Brain (organoid and tissue), 16 donors: ENCODE measurements at places on chromosomes 2 and 18.

- no peak for DNase-seq
These were observed 31.7 kb upstream of the DYNC1I2 start for GRCh38 chr2:171655586-171655985.

DNA sequence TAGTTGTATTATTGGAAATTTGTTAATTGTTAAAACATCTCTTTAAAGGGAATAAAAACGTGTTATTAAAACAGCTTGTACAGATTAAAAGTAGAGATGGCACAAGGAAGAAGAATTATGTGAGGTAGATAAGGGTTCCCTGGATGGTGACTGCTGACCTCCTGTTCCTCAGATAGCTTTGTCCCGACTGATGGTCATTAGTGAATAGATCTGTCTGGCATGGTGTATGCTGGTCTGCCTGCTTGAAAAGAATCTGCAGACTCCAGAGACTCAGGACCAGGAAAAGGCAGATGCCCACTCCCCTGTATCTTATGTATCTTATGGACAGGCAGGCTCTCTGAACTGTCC lies 5.6 kb upstream of the FARP2 start:
- no peak for DNase-seq

DNA sequence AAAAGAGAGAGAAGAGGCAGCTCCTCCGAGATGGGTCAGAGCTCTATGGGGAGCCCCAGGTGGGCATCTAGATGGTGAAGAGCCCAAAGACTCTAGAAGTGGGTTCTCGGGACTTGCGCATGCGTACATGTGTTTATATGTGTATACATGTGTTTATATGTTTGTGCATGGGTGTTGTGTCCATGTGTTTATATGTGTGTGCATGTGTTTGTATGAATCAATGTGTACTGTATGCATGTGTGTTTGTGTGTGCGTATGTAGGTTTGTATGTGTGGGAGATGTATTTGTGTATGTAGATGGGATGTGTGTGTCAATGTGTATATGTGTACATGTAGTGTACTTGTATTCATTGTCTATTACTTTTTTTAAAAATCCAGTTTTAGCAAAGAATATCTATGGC lies 25.6 kb downstream of the DNPEP start:
- no peak for DNase-seq

GRCh38 chr18:5964996-5965395 lies 69.7 kb upstream of the TMEM200C start:
- DNase-seq, result no peak

DNA sequence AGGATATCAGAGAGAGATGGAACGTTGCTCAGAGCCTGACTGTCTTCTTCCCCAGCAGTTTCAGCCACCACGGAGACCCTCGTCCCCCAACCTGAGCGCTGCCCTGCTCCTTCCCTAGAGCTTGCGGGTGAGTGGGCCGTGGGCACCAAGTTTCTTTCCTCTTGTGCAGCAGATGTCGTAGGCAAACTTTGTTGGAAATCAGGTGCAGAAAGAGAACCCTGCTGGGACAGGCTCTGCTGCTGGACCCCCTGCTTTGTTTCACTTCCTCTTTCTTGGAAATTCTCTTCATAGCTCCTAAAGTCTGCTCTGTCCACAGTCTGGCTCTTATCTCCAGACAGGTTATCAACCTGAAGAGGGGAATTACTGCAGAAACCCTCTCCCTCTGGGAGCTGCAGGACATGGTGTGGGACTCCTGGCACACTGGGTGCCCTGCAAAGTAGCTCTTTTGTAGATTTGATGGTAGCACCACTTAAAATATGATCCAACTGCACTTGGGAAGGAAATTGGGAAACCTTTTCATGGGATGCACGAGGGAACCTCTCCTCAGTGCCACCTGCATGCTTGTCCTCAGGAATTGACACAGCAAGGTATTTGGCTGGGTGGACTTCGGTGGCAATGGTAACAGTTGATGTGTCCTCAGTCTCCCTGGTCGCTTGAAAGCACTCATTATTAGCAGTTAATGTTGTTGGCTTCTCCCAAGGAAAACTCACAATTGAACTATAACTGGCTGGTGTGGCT lies 92.2 kb downstream of the ALPK2 start:
- DNase-seq, result no peak

GRCh38 chr2:233760043-233760442 lies at the start of gene UGT1A1:
Gene UGT1A1, plus strand, starts transcription at chr2:233760270. Its CDS starts 18 bp downstream, at chr2:233760288.
- no peak for DNase-seq

DNA sequence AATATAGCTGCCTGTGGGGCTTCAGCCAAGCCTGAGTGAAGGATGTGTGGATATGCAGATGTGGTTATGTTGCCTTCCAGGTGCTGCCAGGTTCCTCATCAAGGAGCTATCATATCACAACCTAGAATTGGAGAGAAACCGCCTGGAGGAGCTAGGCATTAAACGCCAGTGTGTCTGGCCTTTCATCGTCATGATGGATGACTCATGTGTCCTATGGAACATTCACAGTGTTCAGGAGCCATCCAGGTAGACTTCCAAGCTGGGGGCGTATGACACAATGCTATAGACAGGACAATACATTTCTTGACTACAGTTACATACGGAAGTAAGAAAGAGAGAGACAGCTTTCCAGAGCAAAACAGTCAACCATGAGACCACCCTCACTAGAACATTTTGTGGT lies 86.8 kb downstream of the ESCO1 start:
- DNase-seq, result no peak

- DNase-seq, result peak; percentile 29
These were observed 228.6 kb upstream of the STK17B start for GRCh38 chr2:196399722-196400691.

DNA sequence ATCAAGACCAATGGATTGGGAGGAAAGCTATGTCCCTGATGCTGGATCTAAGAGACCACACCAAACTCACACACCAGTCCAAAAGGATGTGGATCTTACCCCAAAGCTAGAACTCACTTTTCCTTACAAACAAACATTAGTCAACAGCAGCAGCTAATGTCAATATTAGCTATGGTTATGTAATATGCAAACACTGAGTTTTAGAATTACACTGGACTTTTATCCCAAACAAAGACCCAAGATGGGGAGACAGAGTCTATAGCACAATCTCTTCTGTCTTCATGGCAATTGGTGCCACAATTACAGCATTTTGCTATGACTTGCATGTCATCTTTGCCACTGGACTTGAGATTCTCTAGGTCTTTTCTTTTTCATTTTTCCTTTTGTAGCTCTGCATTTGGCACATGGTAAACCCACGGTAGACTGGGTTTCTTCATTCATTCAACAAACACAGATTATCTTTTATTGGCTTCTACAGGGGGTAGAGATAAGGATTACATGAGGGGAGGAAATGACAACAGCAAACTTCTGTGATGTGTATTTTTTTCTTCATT lies 59.0 kb downstream of the SPRED2 start:
- DNase-seq, result no peak

- DNase-seq, result peak; percentile 89
These were observed 195.4 kb upstream of the HDAC4 start for GRCh38 chr2:239596253-239596652.

GRCh38 chr2:11333427-11334183 lies 10.8 kb downstream of the ROCK2 start:
- no peak for DNase-seq

DNA sequence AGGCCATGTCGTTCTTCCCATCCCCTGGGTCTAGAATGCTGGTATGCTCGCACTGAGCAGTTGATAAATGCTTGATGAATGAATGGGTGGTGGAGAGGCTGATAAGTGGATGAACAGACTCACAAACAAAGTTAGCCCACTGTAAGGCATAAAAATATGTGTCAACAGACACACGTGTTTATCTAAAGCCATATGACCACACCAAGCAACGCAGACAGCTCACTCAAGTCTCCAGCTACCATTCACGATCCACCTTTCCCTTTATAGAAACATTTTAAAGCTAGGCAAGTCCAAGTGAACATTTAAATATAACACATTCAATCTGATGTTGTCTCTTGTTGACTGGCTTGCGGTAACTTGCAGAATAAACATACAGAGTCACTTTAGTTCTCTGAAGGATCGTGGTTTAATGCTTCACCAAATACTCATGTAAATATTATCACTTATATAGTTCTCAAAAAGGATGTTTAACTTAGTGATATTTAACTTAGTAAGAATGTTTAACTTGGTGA lies 105.5 kb downstream of the NOL10 start:
- DNase-seq, result no peak

GRCh38 chr2:20818820-20819219 lies 4.1 kb downstream of the LDAH start:
- no peak for DNase-seq

DNA sequence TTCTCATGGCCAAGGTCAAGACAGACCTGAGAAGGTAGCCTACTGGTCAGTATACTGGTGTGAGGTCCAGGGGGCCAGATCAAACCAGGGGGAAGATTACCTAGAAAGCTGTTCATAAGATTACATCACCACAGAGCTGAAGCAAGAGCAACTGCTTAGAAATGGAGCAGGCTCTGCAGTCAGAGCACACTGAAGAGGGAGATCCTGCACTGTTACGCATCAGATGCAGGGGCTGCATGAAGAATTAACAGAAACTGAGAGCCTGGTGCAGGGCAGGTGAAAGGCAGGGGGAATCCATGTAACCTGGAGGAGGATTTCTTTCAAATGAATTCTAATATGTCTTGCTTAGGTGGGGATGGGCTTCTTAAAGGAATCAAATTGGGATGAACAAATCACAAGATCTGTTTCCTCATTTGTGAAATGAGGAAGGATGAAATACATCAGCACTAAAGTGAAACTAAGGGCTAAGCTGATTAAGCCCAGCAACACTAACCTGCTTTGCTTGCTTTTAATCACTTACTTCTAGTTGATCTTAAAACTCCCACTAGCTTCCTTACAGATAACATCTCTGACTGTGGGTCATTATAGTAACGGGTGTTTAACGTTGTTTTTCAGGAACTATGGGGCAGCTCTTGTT lies 74.3 kb upstream of the ADAM23 start:
- peak; percentile 7 for DNase-seq

- DNase-seq, result no peak
These were observed 431.2 kb upstream of the CHST9 start for GRCh38 chr18:27616324-27616723.

DNA sequence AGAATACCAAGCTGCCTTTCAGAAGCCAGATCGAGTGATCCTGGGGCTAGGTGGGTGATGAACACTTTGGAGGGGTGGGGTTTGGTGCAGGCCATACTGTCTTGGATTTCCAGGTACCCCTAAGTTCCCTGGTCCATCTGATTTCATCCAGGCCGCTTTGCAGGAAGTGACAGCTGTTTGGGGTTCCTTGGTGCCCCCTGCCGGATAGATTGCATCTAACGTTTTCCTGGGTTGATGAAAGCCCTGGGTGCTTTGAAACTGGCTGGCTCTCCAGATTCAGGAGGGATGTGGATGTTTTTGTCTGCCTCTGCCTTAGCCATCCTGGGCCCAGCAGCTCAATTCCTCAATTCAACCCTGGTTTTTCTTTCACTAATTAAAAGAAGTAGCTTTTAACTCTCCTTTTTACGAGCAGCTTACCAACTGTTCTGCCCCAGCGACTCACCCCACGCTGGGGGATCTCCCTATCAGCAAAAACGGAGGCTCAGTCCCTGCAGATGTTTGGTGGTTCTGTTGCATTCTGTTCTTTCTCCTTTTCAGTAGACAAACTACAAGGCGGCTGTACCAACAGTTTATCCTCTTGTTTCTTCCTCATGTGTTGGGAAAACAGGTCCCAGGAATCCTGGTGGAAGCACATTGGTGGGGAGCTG lies 37.1 kb downstream of the ARHGEF4 start:
- DNase-seq, result peak; percentile 90

DNA sequence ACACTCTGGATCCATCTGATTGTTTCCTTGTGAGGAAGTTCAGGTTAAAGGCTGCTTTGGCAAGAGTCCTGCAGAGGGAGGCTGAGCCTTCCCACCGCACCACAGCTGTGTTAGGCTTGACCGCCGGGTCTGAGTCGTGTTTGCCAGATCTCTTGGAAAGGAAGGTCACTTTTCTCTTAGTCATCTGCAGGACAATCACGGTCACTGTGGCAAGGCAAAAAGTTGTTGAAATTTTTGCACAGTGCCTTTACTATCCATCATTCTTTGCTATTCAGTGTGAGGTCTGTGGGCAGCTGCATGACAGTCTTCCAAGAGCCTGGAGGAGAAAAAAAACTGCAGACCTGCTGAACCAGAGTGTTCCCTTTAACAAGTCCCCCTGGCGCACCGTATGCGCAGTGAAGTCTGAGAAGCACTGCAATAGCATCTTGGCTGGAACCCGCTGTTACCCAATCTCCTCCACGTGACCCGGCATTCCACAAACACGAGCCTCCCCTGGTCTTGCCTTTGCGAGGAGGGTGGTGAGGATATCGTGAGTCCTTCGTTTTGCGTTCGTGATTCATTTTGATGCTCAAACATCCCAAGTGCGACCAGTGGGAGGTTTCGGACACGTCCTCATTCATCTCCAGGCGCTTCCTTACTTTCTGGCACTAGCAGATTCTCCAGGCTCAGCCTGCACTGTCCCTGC lies 23.0 kb downstream of the BIN1 start:
- no peak for DNase-seq

DNA sequence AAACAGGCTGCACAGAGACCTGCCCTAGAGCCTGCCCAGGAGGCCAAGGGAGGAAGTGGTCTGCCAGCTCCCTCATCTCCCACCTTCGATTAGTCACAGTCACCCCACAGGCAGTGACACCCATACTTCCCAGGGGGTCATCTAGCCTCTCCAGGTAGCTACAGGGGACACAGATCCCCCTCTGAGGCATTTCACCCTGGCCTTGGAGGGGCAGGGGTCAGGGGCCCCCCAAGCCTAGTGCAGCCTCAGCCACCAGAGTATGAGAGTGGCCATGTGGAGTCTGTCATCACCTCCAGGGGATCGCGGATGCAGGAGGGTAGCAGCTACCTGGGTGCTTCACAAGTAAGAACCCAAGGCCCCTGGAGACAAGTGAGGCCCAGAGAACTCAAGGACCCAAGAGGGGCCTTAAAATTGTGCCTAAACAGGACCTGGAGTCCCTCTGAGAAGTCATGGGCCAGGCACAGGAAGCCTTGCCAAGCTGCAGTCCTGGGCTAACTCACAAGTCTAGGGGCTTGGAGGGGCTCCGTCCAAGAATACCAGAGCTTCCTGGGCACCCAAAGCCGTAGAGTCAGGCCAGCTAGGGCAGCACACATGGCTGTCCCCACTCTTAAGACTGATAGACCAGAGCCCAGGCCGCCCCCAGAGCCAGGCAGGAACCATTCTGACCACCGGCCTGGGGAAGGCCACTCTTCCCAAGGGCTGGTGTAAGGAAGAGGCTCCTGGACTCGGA lies 354.3 kb upstream of the ID2 start:
- no peak for DNase-seq
